SJSA1 (cell line): ENCODE measurements at places on chromosomes 1 and 21. TPM values are rescaled to one million over a fixed set of nuclear protein-coding genes. Genes with fewer than 3 reads are reported as not detected.

The CCDC181 gene
- 0.16 and 0.72 TPM in 2 replicates for total RNA-seq

The RPTN gene
- not detected in 2 replicates for total RNA-seq

GRCh38 chr1:221192055-221192454, 312.8 kb downstream of the HLX start:
- no peaks in the 10 kb centered on the region for H3K4me1 ChIP-seq
- H3K27me3 ChIP-seq, result no peaks in the 10 kb centered on the region
- no peak overlapping the region for H3K27ac ChIP-seq
- H3K4me3 ChIP-seq, result no peak overlapping the region
- H3K36me3 ChIP-seq, result no peaks in the 10 kb centered on the region

- H3K4me3 ChIP-seq, result peak within 1 kb of the TSS; percentile 66
- peaks cover 2% of the 10 kb centered on the region; the same call in 1 of the 2 replicates for H3K36me3 ChIP-seq
- no peaks in the 10 kb centered on the region; the same call in 1 of the 2 replicates for H3K27me3 ChIP-seq
- peak; percentile 83 for DNase-seq
These were observed at the start of gene VANGL2 for GRCh38 chr1:160400223-160400645. Gene VANGL2, plus strand, starts transcription at chr1:160400564. Its CDS starts 15,274 bp downstream, at chr1:160415838.

DNA sequence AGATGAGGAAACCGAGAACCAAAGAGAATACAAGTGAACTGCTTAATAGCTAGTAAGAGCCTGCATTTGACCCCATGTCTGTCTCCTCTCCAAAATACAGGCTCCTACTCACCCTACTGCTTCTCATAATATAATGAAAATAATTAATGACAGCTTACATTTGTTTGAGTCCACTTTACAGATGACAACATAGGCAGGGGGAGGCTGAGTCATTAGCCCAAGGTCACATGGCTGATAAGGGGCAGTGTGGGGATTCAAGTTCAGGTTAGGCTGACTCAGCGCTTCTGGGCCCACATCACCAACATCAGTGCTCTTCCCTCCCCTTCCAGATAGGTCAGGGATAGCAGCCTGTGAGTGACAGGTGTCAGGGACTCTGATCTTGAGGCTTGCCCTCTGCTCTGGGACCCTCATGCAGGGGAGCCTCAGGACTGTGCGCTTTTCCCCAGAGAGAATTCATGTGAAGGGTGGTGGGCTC, 16.2 kb downstream of the AZIN2 start:
- H3K36me3 ChIP-seq, result peaks cover 12% of the 10 kb centered on the region; the same call in 1 of the 2 replicates
- H3K4me3 ChIP-seq, result no peak overlapping the region
- no peak overlapping the region for H3K27ac ChIP-seq
- H3K4me1 ChIP-seq, result peaks cover 52% of the 10 kb centered on the region
- H3K27me3 ChIP-seq, result no peaks in the 10 kb centered on the region
- DNase-seq, result peak; percentile 42

DNA sequence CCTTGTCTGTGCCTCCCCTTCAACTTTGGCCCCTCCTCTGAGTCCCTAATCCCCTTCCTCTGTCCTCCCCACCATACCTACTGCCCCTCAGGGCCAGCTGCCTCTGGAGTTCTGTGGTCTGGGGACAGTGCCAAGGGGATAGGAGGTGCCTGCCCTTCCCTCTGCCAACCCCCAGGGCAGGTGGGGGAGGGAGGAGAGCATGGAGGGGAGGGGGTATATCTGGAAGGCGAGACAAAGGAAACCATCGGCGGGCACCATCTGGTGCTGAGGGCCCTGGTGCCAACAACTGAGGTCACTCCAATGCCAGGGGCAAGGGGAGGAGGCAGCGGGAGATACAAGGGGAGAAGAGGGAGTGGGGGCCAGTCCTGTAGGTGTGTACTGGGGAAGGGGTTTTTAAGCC, 9.6 kb downstream of the RAB25 start:
- no peaks in the 10 kb centered on the region for H3K36me3 ChIP-seq
- no peak overlapping the region for H3K27ac ChIP-seq
- H3K4me1 ChIP-seq, result no peaks in the 10 kb centered on the region

DNA sequence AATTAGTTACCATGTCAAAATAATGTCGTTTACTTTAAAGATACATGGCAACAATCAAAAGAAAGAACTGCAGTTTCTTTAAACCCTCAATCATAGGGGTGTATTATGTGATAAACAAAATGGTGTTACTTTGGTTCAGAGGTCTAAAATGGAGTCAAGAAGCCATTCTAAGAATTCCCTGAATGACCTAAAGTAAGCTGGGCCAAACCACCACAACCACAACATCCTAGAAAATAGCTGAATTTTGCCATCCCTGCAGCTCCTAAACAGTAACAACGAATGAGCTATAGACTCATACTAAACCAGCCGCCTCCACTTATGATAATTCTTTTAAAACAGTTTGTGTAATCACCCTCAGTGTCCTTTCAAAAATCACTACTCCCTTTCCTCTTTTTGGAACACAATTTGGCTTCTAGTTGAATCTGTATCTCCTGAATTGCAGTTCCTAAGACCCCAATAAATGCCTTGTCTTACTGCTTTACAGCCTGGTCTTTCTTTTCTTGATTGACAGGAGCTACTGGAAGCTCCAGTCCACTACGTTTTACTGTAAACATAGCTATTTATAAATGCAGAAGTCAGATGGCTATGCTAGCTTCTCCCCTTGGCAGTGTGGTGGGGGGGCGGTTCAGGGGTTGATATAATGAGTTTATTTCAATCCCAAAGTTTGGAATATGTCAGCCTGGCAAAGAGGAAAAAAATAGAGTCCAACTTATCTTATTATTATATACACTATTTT, 84.3 kb downstream of the PLPPR4 start:
- H3K36me3 ChIP-seq, result no peaks in the 10 kb centered on the region
- no peak for DNase-seq
- no peak overlapping the region for H3K27ac ChIP-seq
- peaks cover 13% of the 10 kb centered on the region for H3K4me1 ChIP-seq
- no peaks in the 10 kb centered on the region for H3K27me3 ChIP-seq
- no peak overlapping the region for H3K4me3 ChIP-seq

DNA sequence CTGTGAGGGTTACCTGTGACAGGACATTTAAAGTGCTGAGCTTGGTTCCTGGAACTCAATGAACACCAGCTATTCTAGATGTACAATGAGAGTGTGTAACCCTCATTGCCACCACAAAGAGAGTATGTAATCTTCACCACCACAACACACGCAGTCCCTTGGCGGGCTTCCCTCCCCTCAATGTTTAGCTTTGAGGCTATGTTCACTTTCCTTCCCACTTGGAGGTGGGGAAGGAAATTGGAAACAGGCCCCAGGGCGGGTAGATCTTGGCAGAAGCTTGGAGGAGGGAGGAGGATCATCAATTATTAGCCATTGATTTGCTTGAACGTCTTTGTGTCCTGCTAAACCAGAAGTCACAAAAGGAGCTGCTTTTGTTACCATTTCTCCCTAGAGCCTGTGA, 8.3 kb upstream of the COL16A1 start:
- peaks cover 83% of the 10 kb centered on the region for H3K4me1 ChIP-seq
- no peaks in the 10 kb centered on the region for H3K27me3 ChIP-seq
- no peaks in the 10 kb centered on the region for H3K36me3 ChIP-seq
- peak; percentile 78 for DNase-seq
- H3K4me3 ChIP-seq, result no peak overlapping the region
- peak overlapping the region; percentile 98 for H3K27ac ChIP-seq
